CD4-positive, alpha-beta T cell treated with Interleukin-6 at 100 ng/mL for 8 hours (primary cell): ENCODE measurements at places on chromosomes 5 and 9.
A peak's percentile ranks its signal among the peaks of the same experiment; 100 is the strongest.

GRCh38 chr9:131436376-131436775 lies 42.5 kb downstream of the PRRC2B start:
- DNase-seq = no peak

DNA sequence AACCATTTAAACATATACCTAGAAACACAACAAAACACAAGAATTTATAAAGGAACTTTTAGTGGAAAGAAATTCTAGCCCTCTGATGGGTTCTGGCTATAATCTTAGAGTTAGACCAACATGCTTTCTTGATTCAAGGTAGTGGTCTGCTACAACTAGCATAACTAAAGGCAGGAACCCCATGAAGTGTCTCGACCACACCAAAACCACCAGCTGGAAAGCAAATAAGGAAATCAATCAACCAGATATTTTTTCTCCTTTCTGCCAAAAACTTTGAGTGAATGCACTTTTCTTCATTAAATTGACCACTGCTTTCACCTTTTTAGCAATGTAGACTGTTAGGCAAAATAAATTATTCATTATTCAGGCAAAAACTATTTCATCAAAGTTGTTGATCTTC lies 346.4 kb downstream of the EBF1 start:
- no peak for DNase-seq

DNA sequence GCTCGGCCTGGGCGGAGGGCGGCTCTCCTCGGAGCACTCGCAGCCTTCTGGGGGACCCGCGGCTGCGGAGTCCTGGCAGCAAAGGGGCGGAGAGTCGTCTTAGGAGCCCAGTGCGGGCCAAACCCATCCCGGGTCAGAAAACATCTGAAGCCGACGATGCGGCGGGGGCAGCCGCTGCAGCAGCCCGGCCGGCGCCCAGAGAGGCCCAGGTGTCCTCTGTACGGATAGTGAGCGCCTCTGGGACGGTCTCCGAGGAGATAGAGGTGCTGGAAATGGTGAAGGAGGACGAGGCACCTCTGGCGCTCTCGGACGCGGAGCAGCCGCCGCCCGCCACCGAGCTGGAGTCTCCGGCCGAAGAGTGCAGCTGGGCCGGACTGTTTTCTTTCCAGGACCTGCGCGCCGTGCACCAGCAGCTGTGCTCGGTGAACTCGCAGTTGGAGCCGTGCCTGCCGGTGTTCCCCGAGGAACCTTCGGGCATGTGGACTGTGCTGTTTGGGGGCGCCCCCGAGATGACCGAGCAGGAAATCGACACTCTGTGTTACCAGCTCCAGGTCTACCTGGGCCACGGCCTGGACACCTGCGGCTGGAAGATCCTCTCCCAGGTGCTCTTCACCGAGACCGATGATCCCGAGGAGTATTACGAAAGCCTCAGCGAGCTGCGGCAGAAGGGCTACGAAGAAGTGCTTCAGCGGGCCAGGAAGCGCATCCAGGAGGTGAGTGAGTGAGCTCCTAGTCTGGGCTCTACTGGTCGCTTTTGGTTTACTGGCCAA lies 1.2 kb downstream of the JMY start:
- DNase-seq = peak; percentile 10

- no peak for DNase-seq
Observed at GRCh38 chr9:89610391-89610925, 5.6 kb downstream of the GADD45G start.

GRCh38 chr5:948472-949274 lies 56.0 kb downstream of the TRIP13 start:
- no peak for DNase-seq

GRCh38 chr5:177997846-177998245 lies 1.8 kb upstream of the PROP1 start:
- DNase-seq = no peak

DNA sequence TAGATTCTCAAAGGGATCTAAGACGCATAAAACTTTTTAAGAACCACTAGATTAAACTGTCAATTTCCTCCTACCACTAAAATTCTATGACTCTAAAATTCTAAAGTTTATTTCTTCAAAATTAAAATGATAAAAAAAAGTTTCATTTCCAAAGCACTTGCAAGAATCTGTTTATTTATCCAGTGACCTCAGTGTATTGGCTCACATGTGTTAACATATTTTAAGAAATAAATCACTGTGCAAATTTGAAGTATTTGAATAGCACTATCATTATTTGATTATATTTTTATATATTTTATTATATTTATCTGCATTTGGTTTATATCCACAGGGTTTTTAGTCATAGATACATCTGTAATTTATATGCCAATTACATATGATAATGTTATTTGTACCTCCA lies 62.2 kb upstream of the SLC12A2 start:
- no peak for DNase-seq

GRCh38 chr5:73674669-73675004 lies 48.6 kb downstream of the ARHGEF28 start:
- DNase-seq = no peak

DNA sequence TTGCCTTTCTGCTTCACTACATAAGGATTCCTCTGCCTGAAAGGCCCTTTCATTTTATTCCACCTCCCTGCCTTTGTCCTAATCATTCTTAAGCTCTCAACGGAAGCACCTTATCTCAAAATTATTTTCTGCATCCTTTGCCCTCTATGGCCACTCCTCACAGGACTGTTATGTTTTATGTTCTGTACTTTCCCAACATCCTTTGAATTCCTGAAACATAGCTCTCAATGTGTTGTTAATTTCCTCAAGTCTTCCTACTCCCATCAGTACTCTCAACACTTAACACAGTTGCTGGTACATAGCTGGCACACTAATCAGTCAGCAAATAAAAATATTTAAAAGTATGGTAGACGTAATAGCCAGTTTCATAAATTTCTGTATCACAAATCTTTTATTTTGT lies 193.0 kb downstream of the RFX3 start:
- DNase-seq = no peak

DNA sequence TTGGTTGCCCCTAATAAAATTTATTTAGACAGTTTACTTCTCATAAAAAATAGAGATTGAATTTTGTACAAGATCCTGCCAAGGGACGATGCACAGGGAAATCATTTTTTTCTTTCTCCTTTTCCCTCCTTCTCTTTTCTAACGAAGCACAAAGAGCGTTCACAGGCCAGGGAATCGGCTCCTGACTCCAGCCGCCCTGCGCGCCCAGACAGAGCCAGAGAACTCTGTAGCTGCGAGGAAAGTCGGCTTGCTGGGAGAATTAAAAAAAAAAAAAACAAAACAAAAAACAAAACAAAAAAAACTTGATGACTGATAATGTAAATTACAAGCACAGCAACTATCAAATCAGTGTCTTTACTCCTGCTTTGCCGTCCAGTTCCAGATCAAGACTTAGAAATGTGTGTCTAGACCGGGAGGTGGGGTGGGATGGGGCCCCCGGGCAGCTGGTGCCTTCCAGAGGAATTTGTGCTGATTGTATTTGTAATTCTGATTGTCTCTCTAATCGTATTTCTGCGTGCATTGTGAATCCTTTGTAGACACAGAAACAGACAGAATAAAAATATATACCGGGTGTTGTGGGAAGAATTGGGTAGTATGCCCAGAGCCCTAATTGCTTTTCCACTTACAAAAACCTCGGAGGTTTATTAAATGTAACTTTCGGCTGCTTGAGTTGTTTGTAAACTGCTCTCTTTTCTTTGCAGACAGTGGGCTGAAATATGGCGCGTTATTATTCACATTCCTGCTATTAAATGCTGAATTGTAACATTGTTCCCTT lies 3.6 kb upstream of the OTP start:
- DNase-seq = no peak

- DNase-seq = no peak
Observed at GRCh38 chr9:116275418-116276195, 122.0 kb downstream of the PAPPA start.

DNA sequence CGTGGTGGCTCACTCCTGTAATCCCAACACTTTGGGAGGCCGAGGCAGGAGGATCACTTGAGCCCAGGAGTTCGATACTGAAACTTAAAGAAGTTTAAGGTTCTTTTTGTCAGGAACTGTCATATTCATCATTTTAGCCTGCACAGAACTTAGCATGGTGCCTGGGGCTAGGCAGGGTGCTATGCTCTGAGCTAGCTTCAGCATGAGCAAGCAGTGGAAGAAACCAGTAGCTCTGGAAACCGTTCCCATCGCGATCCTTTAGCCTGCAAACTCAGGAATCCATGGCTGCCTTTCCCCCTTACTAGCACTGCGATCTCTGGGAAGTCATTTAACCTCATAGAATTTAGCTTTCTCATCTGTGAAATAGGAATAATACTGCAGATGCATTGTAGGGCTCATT lies 80.4 kb downstream of the PTCH1 start:
- no peak for DNase-seq

DNA sequence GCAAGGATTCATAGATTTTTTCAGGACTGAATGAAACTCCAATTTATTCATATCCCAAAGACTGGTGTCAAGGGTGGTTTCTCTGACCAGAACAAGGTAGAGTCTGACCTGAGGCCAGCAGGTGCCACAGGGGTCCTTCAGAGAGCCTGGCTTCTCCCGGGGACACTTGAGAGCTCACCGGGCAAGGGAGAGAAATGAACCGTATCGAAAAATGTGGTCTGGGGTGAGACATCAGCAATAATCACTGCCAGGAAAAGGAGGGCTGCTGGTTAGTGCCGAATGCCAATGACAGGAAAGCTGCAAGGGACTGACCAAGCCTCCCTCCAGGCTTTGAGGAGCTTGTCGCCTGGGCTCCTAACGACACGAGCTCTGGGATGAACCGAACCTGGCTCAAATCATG lies 142.7 kb downstream of the TTLL11 start:
- DNase-seq = no peak

DNA sequence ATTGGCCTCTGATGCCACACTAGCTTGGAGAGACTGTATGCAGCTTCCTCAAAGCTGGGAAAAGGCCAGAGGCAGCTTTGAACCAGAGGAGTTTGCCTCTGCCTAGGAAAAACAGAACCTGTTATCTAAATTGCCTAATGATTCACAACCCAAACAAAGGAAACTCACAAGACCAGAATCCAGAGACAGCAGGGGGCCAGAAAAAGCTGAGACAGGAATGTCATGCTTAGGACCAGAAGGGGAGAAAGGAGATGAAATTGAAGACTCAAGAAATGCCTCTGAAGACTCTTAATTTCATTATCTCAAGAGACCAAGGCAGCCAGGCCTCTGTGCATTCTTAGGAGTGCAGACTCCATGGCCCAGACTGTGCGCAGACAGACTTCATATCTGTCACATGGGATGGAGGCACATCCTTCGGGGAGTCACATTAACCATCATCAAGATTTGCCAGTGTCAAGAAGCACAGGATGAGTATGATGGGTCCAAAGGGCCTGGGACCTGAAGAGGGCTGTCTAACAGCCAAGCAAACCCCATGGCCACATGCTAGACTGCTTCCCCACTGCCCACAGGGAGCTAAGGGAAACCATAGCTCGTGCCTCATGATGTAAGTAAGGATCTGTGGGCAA lies 57.3 kb downstream of the ARSB start:
- no peak for DNase-seq

GRCh38 chr5:16810208-16810854 lies 125.8 kb downstream of the MYO10 start:
- no peak for DNase-seq

- DNase-seq = no peak
Observed at GRCh38 chr5:179110528-179110927, 50.4 kb downstream of the ZNF354C start.

GRCh38 chr9:105050296-105050695 lies 122.3 kb upstream of the ABCA1 start:
- no peak for DNase-seq

DNA sequence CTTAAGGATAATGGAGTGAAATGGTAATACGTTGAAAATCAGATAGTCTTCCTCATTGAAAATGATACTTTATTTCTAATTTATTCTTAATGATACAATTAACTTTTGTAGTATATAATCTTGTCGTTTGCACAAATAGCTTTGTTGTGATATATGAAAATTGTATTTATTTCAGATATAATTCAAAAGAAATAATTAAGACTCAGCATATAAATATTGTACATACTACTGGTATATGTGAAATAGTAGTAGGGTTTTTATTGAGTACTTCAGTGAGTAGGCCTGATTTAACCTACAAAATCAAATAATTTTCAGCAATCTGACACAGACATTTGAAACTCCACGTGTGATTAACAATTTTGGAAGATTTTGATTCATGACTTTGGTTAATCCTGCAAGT lies 4.8 kb downstream of the C5orf22 start:
- DNase-seq = no peak

DNA sequence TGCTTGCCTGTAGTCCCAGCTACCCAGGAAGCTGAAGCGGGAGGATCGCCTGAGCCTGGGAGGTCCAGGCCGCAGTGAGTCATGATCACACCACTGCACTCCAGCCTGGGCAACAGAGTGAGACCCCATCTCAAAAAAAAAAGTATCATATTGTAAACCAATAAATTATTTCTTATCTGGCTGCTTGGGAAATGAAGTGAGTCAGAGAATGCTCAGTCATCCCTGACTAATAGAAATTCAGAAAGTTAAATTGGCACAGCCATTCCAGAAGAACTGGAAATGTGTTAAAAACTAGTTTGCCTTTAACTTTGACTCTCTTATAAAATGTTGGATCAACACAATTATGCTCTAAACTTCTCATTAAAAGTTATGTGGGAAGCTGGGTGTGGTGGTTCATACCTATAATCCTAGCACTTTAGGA lies 9.8 kb upstream of the GNE start:
- no peak for DNase-seq

DNA sequence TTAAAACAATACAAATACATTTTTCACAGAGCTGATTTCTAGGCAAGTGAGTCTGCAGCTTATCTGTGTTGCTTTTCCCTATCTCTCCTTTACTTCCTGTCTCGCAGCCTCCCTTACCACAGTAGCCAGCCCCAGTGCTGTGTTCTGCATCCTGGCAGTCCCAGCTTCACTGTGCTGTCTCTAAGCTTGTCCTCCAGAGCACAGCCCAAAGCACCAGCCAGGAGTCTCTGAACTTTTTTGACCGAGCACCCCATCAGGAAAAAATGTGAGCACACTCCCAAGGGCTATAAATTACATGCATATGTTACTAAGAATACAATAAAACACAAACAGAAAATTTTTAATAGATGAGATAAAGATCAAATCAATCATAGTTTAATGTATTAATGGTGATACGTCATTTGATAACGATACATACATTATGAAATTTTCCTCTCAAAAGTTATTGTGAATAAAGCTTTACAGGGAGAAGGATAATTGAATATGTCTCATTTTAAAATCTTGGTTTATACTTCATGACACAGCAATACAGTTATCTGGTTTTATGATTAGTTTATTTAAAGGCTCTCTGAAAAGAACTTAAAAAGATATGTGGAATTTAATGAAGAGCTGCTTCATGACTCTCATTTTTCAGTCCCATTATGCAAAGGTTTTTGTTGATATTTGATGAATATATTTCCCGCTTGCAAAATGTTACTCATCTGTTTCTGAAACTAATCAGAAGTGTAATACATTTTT lies 7.3 kb upstream of the RHOBTB3 start:
- no peak for DNase-seq
